Stimulated activated CD8-positive, alpha-beta memory T cell treated with anti-CD3 and anti-CD28 coated beads, Interleukin-4, amount 100 ng/mL, for 4 hours (primary cell): ENCODE measurements at places on chromosomes 7 and 10.

GRCh38 chr10:129969184-129969910 lies 5.3 kb upstream of the EBF3 start:
- DNase-seq = no peak

DNA sequence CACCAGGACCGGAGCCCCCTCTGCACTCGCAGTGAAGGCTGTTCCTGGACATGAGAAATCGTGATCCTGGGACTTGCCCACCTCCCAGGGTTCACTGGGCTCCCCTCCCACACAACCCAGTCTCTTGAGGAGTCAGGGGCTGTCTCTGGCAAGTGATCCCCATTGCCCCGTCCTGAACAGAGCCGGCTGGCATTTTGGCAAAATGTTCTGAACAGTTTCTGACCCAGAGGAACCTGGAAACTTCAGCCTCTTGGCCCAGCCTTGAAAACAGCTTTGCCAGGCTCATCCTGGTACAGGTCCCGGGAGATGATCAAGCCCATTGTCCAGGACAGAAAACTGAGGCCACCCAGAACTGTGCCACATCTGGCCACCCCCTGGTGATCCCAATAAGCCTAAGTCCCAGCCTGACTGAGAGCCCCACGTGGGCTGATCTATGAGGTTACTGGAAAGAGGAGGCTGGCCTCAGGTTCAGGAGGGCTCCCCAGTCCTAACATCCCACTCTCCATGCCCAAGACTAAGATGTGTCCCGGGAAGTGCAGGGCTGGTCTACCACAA lies 115.7 kb downstream of the OAT start:
- no peak for DNase-seq

DNA sequence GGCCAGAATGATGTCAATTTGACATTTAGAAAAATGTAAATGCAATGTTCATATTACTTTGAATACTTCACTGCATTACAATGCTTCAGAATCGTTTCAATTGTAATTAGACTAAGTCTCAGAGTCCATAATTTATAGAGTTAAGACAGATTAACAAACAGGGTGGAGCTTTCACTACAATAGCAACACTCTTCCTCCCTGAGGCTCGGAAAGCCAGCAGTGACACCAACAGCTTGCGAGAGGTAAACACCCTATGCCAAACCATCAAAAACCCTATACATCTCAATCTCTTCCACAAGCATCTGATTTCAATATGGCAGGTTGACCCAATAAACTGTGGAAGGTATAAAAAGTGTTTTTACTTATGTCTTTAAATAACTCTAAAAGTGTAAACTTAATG lies 72.2 kb downstream of the DOCK4 start:
- no peak for DNase-seq

DNA sequence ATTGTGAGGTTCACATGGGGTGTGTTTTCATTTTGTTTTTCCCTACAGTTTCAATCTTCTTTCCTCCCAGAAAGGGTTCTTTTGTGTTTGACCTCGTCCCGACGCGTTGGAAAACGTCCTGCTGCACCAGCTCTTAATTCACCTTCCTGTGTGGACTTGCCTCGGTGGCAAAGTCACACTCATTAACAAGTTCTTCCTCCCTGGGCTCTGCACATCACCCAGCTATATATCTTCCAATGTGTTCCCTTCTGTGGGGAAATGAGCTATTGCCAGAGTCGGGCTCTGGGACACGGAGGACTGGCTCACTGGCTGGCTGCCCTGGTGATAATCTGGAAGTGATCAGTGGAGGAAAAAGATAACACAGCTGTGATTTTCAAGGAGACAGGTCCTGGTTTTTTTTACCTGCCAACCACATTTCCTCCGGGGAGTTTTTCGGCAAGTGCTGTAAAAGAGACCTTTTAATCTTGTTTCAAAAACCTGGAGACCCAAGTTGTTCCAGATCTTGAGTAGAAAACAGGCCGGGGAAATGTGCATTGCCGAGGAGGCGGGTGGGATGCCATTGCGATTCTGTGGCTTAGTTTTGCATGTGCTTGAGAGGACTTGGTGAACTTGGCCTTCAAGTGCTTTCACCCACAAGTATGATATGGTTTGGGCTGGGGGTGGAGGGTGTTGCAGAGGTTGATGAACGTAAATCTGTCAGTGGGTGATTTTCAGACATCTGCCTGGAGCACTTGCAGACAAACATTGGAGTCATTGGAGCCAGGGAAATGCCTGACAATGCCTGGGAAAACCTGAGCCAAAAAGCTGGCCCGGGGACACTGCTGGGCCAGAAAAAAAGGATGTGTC lies 96.5 kb upstream of the CREB5 start:
- no peak for DNase-seq

- no peak for DNase-seq
Observed at GRCh38 chr7:28570970-28571288, 158.6 kb downstream of the CREB5 start.
